ENCODE measurements at places on chromosomes 12 and 14. TPM values are rescaled to one million over a fixed set of nuclear protein-coding genes. Genes with fewer than 3 reads are reported as not detected.

RASSF3 gene
- 14.2 TPM for polyA plus RNA-seq

DNA sequence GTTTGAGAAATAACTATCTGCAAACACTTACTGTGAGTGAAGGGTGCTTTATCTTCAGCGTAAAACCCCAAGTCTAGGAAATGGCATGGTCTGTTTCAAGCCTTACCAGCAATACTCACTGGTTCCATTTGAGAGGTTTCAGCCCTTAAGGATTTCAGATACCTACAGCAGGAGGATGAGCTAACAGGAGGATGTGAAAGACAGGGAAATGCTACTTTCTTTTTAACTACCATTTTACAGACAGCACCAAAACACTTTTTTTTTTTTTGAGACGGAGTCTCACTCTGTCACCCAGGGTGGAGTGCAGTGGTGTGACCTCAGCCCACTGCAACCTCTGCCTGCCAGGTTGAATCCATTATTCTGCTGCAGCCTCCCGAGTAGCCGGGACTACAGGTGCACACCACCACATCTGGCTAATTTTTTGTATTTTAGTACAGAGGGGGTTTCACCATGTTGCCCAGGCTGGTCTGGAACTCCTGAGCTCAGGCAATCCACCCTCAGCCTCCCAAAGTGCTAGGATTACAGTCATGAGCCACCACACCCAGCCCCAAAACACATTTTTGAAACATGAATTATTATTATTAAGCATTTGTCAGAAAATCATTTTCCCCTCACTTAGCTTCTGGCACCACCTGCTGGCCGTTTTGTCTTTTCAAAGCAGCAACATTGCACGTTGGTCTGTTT, 4.6 kb downstream of the MTRFR start:
- peak; percentile 64 for DNase-seq

TTC7B gene
- 42.6 TPM for polyA plus RNA-seq

RFX4 gene
- not detected for polyA plus RNA-seq

- DNase-seq: no peak
These were observed 195.7 kb downstream of the NOVA1 start for GRCh38 chr14:26402126-26402525.

FAM90A1 gene
- polyA plus RNA-seq: 0.09 TPM
